Skin of body (tissue), 3 donors: ENCODE measurements at places on chromosomes 3 and 15. TPM values are rescaled to one million over a fixed set of nuclear protein-coding genes. Genes with fewer than 3 reads are reported as not detected.
A peak's percentile ranks its signal among the peaks of the same experiment; 100 is the strongest.

DNA sequence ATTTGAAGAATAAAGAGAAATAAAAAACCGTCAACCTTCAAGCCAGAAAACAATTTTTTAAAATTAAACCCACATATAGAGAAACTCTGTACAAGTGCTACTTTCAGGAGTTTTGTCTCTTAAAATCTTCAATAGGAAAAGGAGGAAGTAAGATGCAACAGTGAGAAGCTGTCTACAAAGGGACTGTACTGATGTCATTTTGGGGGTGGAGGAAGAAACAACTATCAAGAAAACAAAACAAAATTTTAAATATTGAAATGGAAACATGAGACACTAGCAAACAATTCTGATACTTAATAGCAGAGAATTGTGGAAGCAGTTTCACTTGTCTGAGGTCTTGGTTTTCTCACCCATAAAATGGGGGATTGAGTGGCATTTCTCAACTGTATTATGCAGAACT lies 84.4 kb downstream of the SLMAP start:
- DNase-seq: no peak

The ATP10A gene
- 11.7 TPM for total RNA-seq

The GTF2A2 gene
- 25.7 TPM for total RNA-seq

GRCh38 chr3:76024640-76025039 lies 239.3 kb upstream of the ZNF717 start:
- no peak for DNase-seq

- DNase-seq: no peak
These were observed 36.8 kb downstream of the FNDC3B start for GRCh38 chr3:172076212-172076611.

The PRKCI gene
- total RNA-seq: 62.4 TPM

The B3GNT5 gene
- total RNA-seq: 23.4 TPM

DNA sequence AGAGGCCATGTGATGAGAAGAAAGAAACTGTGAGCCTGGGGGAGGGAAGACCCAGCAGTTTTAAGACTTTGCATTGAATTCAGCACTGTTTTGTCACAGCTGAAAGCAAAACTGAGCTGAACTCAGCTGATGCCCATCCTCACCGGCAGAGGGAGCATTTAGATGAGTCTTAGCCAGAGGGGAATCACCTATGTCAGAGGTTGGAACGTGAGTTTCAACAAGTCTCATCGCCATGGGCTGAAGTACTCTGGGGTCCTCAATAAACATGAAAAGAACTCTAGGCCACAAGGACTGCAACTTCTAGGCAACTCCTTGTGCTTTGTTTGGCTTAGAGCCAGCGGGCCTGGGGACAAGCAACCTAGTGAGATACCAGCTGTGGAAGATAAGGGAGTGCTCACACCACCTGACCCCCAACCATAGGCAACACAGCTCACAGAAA lies 324.5 kb downstream of the TBL1XR1 start:
- no peak for DNase-seq

The SRGAP3 gene
- total RNA-seq: 21.4 TPM

GRCh38 chr15:85588677-85589076 lies 206.0 kb downstream of the KLHL25 start:
- DNase-seq: no peak

The GPR160 gene
- total RNA-seq: 4.6 TPM

GRCh38 chr15:60477164-60477563 lies 1.8 kb downstream of the ICE2 start:
- no peak for DNase-seq

GRCh38 chr3:101509811-101510210 lies 3.2 kb downstream of the SENP7 start:
- DNase-seq: no peak

DNA sequence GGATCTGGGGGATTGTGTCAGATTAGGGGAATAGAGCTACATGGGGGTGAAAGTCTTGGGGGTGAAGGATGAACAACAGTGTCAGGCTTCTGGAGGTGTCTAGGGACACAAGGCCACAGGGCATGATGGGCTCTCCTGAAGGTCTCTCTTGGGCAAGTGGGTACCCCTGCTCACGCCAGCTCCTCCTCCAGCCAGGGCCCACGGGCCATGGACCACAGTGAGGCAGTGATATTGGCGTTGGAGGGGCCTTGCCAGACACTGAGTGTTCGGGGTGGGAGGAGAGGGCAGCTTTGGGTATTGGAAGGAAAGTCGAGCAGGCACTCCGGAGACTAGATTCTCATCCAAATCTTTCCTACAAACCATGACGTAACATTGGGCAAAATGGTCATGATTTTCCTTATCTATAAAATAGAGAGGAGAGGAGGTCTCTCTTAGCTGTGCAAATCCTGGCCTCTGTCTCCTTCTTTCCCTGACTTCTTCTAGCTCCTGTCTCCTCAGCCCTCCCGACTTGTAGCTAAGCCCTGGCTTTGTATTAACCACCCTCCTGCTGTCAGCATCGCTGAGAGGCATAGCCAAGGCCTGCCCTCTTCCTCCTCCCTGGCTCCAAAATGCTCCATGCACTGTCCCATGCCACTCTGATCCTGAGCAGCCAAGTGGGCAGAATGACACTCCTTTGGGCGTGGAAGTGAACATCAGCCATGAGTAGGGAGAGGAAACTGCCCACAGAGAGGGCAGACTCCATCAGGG lies 24.0 kb upstream of the SRP14 start:
- no peak for DNase-seq

The PROS1 gene
- 27.0 TPM for total RNA-seq

The PLCL2 gene
- 18.6 TPM for total RNA-seq

DNA sequence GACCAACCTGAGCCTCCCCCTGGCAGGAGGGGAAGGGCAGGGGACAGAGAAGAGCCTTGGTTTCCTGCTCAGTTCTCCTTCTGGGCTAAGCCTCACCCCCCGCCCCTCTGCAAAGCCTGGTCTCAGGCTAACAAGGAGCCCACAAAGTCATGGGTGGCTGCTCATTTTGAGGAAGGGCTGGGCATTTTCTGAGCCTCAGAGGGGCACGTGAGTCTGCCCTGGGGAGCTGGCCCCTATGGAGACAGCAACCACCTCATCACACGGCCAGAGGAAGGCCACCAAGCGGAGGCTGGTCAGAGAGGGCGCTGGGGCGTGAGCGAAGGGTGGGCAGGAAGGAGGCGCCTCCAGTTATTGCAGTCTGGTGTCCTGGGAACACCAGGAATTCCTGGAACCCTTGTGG lies 18.7 kb downstream of the ABTB1 start:
- DNase-seq: no peak

- DNase-seq: no peak
These were observed 92.4 kb upstream of the HES1 start for GRCh38 chr3:194043516-194043915.

DNA sequence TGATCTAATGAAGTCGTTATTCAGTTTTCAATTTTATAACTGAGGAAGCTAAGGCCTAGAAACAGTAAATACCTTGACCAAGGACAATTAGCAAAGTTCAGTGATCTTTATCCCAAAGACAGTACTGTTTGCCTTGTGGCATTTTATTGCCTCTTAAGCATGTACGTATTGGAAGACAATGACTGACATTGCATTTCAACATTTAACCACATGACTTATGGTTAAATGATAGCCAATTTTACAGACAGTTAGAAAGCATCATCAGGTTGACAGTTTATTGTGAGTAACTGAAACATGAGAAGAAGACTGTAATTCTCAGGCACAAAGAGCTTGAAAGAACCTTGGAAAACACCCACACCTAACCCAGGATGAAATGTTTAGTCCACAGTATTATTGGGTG lies 390.8 kb upstream of the ZNF385D start:
- DNase-seq: no peak

GRCh38 chr3:153246806-153247205 lies 84.8 kb downstream of the RAP2B start:
- peak; percentile 6 for DNase-seq

The GCSAM gene
- 1.2 TPM for total RNA-seq

DNA sequence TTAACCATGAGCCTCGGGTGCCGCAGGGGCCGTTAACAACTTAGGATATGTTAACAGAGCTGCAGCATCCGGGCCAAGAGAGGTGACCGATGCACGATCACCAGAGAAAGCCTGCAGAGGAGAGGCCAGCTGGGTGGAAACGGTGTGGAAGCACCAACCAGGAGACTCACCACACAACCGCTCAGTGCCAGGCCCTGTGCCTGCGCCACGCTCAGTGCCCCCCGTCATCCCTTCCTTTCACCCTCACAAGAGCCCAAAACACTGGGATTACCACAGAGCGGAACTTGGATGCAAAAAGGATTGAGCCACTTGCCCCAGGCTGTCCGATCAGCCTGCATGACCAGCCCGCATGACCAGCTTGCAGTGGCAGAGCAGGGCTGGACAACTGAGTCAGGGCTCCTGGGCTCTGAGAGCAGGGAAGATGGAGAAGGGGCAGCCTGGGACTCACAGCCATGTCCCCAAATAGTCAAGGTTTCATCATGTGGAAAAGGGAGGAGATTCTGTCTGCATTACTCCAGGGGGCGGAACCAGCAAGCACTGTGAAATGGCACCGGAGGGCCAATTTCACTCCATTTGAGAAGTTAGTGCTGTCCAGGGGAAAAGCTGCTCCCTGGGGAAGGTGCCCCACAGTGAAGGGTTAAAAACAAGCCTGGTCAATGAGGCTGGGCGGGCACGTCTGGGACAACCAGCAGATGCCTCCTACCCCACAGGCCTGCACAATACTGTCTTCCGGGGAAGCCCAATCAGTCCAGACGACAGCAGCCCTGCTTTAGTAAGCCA lies 156.8 kb downstream of the ATP10A start:
- DNase-seq: no peak

The APOD gene
- 24.9 TPM for total RNA-seq

DNA sequence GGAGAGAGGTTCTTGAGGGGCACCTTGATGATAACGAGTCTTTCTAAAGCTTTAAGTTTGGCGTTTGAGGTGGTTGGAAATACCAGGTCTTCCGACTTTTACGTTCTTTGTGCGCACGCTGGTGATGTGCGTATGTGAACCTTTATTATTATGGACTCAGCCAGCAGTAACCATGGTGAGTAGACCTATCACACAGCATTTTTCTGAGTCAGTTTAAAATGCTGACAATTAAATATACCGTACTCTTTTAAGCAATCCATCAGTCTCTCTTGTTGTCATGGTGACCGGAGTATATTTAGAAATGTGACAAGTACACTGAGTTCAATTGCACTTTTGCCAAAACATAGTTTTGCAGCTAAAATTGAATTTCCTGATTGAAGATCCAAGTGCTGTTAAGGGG lies 172.2 kb downstream of the LPP start:
- peak; percentile 17 for DNase-seq

DNA sequence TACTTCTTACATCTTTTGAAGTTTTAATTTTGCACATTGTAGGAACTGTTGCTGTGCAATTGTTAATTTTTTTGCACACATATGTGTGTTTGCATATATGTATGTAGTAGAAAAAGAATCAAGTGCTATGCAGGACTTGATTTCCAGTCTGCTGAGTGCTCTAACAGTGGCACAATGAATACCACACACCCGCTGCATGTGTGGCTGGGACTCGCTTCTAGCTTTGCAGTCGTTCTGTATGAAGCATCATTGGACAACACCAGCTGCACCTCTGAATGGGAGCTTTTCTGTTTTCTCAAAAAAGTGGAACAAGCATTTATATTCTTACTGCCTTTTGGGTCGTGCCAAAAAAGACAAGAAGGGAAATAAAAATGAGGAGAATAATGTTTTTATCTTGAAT lies 564.7 kb downstream of the FOXP1 start:
- DNase-seq: no peak

The MYLK gene
- total RNA-seq: 57.6 TPM

The PLA2G4E gene
- 33.8 TPM for total RNA-seq

DNA sequence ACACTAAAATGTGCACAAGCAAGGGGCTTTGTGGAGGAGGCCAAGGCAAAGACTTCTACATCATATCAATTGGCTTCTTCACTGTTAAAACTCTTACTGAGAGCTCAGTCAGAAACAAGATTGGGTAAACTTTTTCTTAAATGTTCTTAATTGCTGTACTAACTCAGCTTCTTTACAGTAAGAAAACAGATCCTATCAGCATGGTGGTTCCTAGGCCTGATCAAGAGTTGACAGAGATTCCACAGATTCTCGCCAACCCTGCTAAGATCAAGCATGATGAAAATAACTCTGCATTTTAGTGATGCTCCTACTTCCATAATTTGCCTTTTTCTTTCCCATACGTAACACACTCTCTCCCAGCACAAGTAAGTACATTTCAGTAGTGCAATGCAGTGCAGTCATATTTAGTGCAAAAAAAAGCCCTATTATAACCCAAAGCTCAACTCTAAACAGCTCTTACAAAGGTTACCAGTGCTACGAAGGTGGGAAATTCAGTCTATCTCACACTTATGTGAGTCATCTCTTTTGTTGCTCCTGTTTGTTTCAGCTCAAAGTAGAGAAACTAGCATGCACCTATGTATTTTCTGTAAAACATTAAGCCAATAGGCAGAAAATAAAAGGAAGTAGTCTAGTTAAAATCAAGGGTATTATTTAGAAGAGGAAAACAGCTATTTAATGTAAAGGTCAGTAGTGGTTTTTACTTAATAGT lies 29.9 kb downstream of the TIGIT start:
- no peak for DNase-seq

DNA sequence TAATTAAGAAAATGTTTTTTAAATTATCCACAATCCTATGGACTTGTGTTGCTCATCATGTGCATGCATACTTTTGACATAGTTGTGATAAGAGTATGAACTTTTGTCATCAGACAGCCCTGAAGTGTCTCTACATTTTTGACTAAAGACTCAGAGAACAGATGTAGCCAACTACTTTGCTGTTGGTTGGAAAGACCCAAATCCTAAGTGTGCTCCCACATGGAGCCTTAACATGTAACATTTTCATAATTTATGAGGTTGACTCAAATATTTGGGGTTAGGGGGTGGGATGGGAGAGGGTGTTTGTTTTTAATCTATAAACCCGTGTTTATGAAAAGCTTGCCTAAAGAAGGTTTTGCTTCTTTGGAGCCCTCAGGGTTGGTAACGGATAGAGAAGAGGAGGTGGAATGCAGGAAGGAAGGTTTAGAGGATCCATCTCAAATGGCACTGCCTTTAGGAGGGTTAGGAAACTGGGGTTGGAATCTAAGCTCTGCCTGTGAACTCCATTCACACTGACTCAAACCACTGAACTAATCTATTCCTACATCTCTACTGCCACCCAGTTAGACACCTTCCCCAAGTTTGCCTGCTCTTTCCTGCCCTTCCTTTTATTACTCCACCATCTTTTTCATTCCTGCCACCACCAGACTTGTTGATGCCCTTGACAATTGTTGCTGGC lies 3.7 kb downstream of the BOC start:
- peak; percentile 83 for DNase-seq

The PIK3R4 gene
- total RNA-seq: 30.2 TPM

DNA sequence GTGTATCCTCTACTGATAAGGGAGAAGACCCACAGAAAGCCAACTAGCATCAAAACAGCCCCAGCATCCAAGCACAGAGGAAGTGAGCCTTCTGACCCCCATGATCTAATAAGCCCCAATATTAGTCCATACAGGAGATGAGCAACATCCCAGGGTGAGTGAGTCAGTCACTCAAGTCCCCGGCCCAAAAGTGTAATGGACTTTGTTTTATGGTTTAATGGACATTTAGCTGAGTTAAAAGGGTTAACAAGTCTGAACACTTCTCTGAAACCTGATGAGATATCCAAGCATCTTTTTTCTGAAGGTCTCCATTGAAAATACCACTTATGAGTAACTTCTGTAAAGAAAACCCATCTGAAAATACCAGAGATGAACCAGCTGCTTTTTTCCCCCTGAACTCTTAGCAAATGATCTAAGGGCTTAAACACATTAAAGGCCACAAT lies 115.6 kb downstream of the GREM1 start:
- DNase-seq: no peak
